ENCODE measurements at places on chromosomes 1 and 21. TPM values are rescaled to one million over a fixed set of nuclear protein-coding genes. Genes with fewer than 3 reads are reported as not detected.

S1PR1 gene
- polyA plus RNA-seq: 203 TPM

MYOM3 gene
- not detected for polyA plus RNA-seq

DNA sequence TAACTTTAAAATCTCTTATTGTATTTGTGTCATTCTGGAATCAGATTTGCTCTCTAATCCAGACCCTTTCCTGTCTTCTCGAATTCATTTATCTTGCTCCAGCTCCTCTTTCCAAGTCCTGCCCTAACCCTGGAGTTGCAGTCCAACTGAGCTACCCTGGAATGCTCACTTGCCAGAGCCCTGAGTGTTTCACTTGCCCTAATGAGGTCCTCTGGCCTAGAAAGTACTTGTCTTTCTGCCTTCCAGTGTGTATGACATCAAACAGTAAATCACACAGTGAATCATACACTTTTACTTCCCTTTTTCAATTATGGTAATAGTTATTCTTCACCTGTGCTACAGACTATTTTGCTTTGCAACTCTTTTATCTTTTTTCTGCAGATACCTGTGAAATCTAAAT, 96.9 kb downstream of the NEK7 start:
- H3K4me1 ChIP-seq: peaks cover 2% of the 10 kb centered on the region
- H3K4me3 ChIP-seq: no peak overlapping the region
- H3K36me3 ChIP-seq: no peaks in the 10 kb centered on the region
- no peaks in the 10 kb centered on the region for H3K27me3 ChIP-seq
- H3K27ac ChIP-seq: no peak overlapping the region

PDPN gene
- polyA plus RNA-seq: not detected

EFNA3 gene
- 1.0 TPM for polyA plus RNA-seq

- H3K4me1 ChIP-seq: no peaks in the 10 kb centered on the region
- DNase-seq: no peak
- no peak overlapping the region for H3K4me3 ChIP-seq
- H3K27me3 ChIP-seq: no peaks in the 10 kb centered on the region
- H3K27ac ChIP-seq: no peak overlapping the region
These were observed 206.3 kb downstream of the KIF26B start for GRCh38 chr1:245361065-245361464.

Data from CD8-positive, alpha-beta memory T cell (primary cell).